Spinal cord (tissue), 10 donors: ENCODE measurements at places on chromosomes 13 and 19. TPM values are rescaled to one million over a fixed set of nuclear protein-coding genes. Genes with fewer than 3 reads are reported as not detected.

Gene MAST3
- polyA plus RNA-seq, result 17.3 TPM

GRCh38 chr13:71879129-71879535 lies 12.1 kb upstream of the DACH1 start:
- DNase-seq, result no peak

DNA sequence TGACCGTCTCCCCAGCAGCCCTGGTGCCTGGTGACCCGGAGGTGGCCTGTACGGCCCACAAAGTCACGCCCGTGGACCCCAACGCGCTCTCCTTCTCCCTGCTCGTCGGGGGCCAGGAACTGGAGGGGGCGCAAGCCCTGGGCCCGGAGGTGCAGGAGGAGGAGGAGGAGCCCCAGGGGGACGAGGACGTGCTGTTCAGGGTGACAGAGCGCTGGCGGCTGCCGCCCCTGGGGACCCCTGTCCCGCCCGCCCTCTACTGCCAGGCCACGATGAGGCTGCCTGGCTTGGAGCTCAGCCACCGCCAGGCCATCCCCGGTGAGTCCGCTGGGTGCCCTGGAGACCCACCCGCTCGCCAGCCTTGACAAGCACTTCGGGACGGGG lies 2.2 kb downstream of the MADCAM1 start:
- DNase-seq, result no peak

GRCh38 chr19:3112375-3113099 lies 18.4 kb downstream of the GNA11 start:
- no peak for DNase-seq

- no peak for DNase-seq
These were observed 25.2 kb downstream of the COLGALT1 start for GRCh38 chr19:17580470-17581144.

DNA sequence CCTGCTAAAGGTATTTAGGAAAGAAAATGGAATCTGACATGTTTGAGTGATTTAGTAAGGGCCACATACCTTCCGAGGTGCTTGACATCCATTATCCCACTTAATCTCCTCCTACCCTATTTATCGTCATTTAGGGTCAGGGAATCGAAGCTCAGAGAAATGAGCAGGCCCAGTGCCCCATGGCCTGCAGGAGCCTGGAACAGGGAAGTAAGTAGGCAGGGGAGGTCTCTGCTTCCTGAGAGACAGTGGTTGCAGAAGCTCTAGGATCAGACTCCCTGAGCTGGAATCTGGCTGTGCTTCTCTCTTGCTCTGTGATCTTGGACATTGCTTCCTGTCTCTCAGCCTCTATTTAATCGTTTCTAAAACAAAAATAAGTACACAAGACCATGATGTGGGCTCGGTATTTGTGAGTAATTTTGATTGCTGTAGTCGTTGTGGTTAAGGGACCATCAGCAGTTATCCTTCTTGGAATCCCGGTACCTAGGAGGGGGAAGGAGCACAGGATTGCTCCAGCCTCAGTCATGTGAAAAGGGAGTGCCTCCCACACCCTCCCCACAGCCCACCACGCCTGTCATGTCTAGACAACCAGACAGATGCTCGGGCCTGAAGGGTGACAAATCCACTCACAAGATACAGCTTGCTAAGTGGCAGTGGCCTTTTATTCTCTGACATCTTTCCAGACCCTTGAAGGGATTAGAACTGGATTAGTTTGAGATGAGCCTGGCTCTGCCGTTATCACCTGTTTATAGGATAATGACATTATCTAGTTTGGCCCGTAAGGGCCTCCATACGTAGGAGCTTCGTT lies 169.2 kb upstream of the TSHZ3 start:
- DNase-seq, result no peak

Gene VSTM2B
- 43.2 TPM for polyA plus RNA-seq

Gene RAB8A
- 53.5 TPM for polyA plus RNA-seq

DNA sequence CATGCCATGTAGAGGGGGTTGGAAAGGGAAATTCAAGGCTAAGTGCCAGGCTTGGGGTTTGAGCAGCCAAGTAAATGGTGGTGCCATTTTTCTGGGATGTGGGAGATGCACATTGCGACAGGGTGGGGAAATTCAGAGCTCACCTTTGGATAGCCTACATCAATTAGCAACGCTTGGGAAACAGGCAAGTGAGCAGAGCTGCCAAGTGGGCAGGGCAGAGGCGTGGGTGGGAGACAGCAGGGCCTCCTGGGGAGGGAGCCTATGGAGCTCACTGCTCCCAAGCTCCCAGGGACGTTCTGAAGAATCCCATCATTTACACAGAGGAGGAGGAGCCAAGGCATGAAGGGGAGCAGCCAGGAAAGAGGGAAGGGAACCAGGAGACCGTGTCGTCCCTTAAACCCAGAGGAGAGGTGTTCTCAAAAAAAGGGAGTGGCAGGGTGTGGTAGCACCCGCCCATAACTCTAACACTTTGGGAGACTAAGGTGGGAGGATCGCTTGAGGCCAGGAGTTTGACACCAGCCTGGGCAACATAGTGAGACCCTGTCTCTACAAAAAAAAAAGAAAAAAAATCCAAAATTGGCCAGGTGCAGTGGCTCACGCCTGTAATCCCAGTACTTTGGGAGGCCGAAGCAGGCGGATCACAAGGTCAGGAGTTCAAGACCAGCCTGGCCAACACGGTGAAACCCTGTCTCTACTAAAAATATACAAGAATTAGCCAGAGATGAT lies 11.5 kb upstream of the CCNE1 start:
- no peak for DNase-seq

GRCh38 chr13:32737111-32737571 lies 150.9 kb downstream of the PDS5B start:
- no peak for DNase-seq

DNA sequence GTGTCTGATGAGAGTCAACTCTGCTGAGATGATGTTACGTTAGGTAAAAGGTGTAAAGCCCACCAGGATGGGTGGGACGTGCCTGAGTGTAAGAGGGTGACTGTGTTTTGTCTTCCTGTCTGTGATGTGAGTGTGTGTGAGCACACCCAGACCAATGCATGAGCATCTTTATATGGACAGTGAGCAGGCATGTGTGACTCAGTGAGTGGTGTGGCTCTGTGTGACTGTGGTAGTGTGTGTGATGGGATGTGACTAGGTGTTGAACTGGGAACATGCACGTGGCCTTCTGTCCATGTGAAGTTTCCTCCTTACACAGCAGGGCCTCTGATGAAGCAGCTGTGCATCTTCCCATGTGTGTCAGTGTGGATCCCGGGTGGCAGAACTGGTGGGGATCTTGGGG lies 17.8 kb upstream of the LGALS16 start:
- DNase-seq, result no peak

DNA sequence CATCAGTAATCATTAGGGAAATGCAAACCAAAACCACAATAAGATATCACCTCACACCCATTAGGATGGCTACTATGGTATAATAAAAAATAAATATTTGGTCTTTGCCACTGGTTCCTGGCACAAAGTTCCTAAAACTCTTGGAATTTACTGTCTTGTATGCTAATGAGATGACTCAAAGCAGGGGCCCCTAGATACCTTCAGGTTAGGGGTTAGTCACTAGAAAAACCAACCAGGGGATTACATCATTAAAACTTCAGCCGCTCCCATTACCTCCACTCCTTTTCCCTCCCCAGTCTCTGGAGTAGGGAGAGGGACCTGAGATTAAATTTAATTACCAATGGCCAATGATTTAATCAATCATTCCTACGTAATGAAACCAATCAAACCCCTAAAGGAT lies 49.6 kb downstream of the THSD1 start:
- no peak for DNase-seq

GRCh38 chr13:99689955-99690354 lies 188.7 kb downstream of the TM9SF2 start:
- DNase-seq, result no peak

DNA sequence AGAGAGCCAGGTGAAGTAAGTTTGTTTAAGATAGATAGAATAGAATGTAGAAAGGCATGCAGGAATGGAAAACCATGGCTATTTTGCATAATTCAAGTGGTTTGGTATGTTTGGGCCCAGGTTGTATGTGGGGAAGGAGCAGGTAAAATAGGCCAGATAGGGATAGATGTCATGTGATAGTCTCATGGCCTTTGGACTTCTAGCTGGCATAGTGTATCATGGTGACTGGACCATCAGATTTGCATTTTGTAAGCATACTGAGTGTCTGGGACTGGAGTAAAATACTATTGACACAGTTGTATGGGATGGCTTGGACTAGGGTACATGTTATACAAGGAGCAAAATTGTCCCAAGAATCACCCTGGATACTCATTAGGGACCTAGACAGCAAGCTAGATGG lies 38.9 kb downstream of the COG3 start:
- DNase-seq, result no peak

DNA sequence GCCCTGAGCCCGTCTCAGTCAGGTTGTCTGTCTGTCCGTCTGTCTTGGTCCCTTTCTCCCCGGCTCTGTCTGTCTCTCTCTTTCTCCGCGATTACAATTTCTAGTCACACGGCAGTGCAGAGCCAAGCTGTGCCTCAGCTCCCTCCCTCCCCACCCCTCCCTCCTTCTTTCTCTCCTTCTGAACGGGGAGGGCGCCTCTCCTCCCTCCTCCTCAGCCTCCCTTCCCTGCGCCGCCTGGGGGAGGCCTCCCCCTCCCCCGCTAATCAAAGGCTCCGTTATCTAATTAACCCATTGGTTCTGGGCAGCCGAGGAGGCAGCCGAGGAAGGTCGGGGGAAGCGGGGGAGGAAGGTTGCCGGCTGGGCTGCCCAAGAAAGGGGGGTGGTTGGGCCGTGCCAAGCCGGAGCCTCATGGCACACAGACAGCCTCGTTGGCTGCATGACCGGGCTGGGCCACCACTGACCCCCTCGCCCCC lies 16.5 kb downstream of the LRRC4B start:
- peak; percentile 76 for DNase-seq

Gene IGFL1
- polyA plus RNA-seq, result not detected

GRCh38 chr13:74669149-74669548 lies 534.9 kb upstream of the KLF12 start:
- DNase-seq, result no peak

DNA sequence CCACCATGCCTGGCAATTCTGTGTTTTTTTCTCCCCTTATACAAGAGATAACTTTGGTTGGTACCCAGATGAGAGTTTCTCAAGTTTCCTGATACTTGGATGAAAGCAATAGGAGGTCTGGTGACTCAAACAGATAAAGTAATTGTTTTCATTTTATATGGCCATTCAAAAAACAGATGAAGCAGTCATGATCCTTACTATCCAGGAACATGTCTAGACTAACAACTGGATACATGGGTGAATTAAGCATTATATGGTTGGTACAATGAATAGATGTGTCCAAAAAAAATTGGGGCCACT lies 8.5 kb downstream of the ZNF430 start:
- DNase-seq, result no peak

- no peak for DNase-seq
These were observed 10.9 kb downstream of the SHC2 start for GRCh38 chr19:449916-450315.

GRCh38 chr19:40976134-40976533 lies 14.9 kb upstream of the CYP2B6 start:
- DNase-seq, result no peak

DNA sequence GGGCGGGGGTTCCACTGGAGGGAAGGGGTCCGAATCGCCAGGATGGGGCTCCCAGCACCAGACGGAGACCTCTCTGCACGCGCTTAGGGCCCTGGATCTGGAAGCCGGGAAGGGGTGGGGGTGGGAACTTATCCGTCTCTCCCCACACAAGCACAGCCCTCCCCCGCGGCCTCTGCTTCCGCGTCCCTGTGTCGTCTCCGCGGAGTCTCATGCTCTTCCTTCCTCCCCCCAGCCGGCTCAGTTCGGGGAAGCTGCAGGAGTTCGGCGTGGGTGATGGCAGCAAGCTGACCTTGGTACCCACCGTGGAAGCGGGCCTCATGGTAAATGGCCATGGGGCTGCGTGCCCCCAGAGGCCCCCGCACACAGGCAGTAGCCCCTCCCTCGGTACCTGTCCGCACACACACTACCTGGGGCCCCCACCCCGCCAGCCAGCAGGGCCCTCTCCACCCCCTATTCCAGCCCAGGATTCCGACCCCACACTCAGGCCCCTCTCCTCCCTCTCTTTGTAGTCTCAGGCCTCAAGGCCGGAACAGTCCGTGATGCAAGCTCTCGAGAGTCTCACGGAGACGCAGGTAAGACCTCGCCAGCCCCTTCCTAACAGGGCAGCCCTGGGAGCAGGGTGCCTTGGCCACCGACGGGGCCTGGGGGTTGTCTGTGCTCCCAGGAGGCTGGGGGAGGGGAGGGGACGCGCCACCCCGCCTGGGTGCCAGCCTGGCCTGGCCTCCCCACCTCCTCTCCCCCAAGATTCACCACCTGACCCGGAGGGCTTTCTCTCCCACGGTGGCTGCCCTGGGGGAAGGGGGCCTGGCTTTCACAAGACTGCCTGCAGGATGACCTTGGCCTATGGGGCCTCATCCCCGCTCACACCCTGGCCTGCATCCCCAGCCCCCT lies 3.2 kb downstream of the MIDN start:
- peak; percentile 77 for DNase-seq

GRCh38 chr13:113528101-113528812 lies 37.7 kb upstream of the DCUN1D2 start:
- no peak for DNase-seq

GRCh38 chr13:53074114-53074513 lies 45.5 kb downstream of the OLFM4 start:
- peak; percentile 44 for DNase-seq

- no peak for DNase-seq
These were observed 780.5 kb upstream of the ARGLU1 start for GRCh38 chr13:107348471-107348870.

GRCh38 chr19:7817801-7818200 lies 12.2 kb upstream of the EVI5L start:
- DNase-seq, result no peak

- no peak for DNase-seq
These were observed 11.8 kb downstream of the PGLS start for GRCh38 chr19:17522988-17523872.

DNA sequence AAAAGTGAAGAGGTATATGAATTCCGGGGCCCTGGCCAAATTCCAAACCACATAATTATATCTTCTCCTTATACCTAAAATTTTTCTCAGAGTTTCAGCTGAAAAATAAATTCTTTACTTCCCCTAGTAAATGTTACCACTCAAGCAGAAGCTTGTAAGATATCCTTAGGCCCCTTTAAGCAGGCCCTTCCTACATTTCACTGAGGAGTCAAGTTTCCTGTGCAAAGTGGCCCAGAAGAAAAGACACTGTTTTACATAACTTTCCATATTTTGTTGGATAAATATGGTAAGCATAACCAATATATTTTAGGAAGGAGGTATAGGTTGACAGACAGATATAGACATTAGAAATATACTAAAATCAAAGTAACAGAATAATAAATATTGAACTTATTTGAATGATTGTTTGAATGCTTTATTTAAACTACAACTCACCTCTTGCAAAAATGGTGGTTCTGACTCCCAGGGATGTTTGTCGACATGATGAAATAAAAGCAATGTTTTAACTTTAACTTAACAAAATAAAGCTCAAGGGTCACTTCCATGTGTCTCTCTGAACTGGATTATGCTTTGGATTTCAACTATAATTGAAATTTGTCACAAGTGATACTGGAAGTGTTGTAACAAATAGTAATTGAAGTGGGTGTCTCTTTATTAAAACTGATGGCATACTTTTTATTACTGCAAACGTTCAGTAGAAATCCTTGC lies 141.2 kb downstream of the SPRY2 start:
- DNase-seq, result no peak

DNA sequence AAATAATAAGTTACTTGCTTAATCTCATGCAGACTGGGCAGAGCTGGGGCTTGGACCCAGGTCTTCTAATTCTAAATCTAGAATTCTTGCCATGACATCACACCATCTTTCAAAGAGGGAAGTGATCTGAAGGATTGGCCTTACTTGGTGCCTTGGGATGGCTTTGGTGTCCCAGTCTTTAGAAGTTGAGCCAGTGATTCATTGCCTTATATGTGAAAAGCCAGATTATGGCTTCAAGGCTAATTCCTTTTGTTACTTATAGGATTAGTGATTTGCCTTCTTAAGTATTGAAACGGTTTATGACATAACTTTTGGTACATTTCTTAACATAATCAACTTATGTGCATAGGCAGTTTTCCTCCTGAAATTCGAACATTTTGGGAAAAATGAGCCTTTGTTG lies 14.9 kb downstream of the COG3 start:
- no peak for DNase-seq
